ENCODE measurements at places on chromosomes 7 and 10.
A peak's percentile ranks its signal among the peaks of the same experiment; 100 is the strongest.

- DNase-seq, result no peak
These were observed 82.8 kb upstream of the GNA12 start for GRCh38 chr7:2926896-2927405.

DNA sequence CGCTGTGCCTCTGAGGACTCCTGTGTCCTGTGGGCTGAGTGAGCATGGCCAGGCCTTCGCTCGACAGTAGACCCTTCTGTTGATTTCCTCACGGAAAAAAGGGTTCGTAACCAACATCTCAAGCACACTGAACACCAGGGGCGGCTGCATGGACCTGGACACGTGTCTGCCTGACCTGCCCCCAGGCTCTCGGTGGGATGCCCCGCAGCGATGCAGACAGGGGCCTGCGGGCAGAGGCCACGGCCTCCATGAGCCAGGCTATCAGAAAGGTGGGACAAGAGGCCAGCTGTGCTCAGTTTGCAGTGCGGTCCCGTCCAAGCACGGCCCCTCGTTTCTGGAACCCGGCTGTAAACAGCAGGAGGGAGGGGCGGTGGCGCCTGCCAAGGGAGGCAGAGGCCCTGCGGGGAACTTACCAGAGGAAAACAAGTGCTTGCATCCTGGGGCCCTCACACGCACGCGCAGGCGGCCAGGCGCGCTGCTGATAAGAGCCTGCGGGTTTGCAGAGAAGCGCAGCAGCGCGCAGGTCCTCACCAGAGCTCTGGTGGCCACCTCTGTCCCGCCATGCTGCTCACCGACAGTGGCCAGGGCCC, 10.6 kb downstream of the GPR146 start:
- DNase-seq, result peak; percentile 51

DNA sequence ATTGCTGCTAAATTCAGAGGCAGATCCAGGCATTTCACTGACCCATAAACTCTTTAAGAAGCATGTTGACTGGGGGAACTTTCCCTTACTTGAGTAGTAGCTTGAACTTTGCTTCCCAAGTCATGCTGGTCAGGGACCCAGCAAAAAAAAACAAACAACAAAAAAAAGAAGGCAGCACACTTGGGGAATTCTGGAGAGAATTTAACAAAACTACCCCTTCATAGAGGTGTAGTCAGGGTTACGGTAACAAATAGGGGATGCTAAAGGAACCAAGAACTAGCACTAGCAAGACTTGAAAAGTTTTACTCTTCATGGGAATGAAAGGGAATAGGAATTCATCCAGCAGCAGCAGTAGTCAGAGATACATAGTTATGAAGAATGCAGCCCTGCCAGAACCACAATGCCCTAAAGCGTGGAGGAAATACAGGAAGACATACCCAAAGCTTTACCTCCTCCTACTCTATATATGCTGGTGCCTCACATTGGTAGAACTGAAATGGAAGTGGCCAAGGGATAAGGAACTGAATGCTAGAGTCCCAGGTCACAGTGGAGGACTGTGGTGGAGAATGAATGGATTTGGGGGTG, 67.3 kb downstream of the PHYHIPL start:
- no peak for DNase-seq

GRCh38 chr10:122974023-122974422, 6.2 kb upstream of the PSTK start:
- no peak for DNase-seq

DNA sequence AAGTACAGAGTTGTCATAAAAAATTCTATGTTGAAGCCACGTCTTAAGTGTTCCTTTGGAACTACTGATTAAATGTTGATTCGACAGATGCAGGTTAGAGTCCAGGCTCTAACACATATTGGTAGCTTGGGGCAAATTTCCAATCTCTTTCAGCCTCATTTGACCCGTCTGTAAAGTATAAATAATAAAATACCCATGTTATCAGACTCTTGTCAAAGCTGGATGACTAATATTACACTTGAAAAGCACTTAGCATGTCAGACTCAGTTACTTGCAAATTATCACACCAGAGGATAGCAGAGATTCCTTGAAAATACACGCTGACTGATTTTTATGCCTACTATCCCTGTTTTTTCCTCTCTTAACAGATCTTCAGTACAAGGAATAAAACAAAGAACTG, 18.1 kb upstream of the MACC1 start:
- no peak for DNase-seq

DNA sequence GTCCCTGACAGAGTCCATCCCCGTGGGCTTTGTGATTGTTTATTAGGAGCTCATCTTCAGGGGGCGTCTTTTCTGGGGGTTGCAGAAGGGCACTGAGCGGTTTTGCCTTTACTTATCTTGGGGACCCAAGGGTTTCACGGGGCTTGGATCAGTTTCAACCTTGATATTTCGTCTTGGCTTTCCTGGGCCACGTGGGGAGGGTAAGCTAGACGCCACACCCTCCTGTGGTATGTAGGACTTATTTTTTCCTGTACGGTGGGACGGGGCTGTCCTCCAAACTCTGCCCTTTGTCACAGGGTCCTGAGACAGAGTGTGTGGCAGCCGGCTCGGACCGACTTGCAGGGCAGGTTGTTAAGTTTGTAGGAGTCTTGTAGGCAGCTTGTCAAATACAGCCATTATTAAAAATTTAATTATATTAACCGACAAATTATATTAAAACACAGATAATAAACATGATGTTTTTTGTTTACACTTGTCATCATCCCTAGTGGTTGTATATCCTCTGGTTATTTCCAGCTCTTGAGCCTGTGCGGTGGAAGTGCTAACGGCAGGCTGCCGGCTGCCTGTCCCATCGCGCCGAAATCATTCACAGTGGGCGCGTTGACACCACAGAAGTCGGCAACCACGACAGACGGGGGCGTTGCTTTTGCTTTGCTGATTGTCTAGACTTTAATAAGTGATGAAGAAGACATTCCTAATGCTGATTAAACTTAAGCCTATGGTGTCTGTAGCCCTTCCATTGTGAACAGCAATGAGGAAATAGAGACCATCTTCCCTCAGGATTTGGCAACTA, 193.2 kb downstream of the DNAJB6 start:
- no peak for DNase-seq

- DNase-seq, result peak; percentile 42
These were observed 82.7 kb downstream of the FAM204A start for GRCh38 chr10:118259288-118259906.

DNA sequence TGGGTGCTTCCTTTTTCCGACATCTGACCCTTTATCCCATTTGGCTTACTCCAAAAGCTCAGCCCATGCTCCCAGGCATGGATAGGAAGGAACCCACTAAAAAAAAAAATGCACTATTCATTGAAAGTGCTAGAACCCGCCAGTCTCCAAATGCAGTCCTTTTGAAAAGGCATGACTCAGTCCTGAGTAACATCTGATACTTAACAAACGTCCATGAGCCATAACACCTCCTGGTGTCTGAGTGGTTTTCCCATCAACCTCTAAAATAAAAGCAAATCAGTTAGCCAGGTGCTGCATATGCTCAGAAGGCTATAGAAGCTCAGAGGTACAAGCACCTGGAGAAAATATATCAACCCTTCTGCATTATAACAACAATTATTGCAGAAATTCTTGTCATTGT, 45.0 kb upstream of the CACUL1 start:
- DNase-seq, result no peak

DNA sequence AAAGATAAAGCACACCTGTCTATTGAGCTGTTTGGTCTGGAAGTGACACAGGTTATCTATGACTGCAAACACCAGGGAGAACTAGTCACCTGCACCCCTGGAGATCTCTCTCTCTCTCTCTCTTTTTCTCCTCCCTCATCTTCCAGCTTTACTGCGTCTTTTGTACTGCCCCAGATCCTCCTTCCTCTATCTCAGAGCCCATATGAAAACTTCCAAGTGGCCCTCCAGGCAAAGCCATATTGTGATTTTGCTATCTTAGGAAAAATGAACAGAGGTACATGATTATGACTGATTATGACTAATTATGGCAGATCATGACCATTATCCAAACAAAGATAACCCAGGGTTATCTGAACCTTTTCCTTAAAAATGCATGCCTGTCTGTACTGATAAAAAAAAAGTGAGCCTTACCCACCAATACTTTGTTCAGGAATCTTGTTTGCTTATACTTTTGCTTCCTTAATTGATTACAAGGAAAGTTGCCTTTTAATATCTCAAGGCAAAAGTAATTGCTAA, 12.6 kb upstream of the EPHB6 start:
- DNase-seq, result no peak

- no peak for DNase-seq
These were observed 46.3 kb downstream of the INSYN2A start for GRCh38 chr10:127150136-127150535.

- no peak for DNase-seq
These were observed 45.5 kb upstream of the SLC29A4 start for GRCh38 chr7:5237286-5237685.

DNA sequence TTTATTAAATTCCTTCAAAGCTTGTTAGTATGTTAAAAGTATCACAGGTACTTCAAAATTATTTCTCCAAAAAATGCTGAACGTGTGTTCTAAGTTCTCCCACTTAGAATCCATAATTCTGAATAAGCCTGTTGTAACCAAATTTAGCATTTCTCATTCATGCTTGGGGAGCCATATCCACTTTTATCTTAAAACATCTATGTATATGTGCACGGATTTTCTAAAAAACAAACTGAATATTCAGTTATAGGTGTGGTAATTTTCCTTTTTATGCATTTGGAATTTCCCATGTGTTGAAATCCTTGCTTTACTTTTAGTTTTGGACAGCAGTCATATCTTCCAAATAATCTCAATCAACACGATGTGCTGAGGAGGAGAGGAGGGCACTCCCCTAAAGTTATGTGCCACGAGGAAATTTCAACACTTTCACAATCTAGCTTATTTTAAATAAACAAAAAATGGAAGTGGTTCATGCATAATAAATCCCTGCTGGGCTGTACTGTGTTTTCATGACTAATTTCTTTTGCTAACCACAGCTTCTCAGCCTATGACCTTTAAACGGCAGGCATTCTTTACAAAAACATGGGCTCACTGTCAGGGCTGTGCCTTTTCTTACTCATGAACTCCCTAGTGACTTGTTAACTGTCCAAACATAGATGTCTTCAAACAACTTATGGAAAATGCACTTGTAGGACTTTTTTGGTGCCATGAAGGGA, 380.3 kb upstream of the SEMA3C start:
- DNase-seq, result no peak

GRCh38 chr7:135771961-135772638, 23.5 kb upstream of the FAM180A start:
- no peak for DNase-seq

DNA sequence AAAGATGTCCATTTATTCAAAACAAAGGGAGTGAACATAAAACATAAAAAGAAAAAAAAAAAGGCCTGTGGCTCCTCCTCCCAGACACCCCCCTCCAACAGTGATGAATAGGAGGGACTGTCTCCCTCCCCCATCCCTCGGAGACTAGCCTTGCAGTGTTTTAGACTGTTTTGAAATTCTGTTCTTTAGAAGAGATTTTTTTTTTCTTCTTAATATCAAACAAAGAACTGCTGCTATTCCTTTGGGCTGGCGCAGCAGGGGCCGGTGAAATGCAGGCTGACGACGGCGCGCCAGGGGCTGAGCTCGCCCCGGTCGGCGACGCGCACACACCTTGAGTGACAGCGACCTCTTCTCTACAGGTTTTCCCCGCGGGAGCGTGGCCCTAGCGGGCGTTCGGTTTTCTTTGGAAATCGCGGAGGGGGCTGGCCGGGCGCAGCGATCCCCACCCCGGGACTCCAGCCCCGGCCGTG, at the start of gene LANCL2:
Gene LANCL2, plus strand, starts transcription at position 133 of the 470 bp plus-strand sequence. CDS start 689 bp downstream, outside the sequence.
- DNase-seq, result no peak
